ENCODE measurements at places on chromosomes 4 and X.

GRCh38 chrX:139202742-139203420 lies 327.7 kb upstream of the F9 start:
- DNase-seq = peak; percentile 10

GRCh38 chrX:67346667-67347066 lies 197.2 kb upstream of the AR start:
- DNase-seq = no peak

- DNase-seq = no peak
Observed at GRCh38 chr4:162684998-162685397, 481.7 kb downstream of the NAF1 start.

DNA sequence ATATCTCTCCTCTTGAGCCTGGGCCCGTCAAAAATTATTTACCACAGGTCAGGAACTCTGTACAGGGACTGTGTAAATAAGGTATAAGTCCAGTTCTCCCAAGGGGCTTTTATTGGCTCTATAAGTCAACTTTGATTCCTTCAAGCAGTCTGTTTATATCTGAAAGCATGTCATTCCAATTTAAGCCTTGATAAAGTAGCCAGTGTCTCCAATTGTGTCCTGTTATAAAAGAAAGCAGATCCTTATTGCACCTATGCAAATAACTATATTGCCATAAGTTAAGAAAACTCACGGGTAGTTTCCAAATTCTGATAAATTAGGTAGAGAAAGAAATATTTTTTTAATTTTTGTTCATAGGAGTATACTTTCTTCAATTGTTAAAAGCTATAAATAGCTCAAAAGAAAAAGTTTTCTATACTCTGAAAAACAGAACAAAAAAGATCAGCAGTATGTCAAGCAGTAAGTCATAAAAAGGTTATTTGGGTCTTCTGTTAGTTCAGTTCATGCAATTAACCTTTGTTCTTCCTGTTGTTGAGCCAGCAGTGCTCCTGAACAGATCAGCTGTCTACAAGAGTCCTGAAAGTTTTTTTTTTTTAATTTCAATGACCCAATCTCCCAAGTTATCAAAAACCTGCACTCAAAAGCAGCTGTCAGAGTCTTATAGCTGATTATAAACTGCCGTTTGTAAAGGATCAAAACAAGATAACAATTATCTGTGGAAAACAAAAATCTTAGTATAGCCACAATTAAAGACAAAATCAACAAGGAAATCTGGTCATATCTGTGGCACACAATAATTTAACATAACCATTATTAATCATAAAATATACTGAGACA lies 178.4 kb upstream of the GALNT7 start:
- no peak for DNase-seq

GRCh38 chr4:181528570-181529184 lies 714.5 kb upstream of the TENM3 start:
- peak; percentile 37 for DNase-seq

- no peak for DNase-seq
Observed at GRCh38 chrX:13077168-13077567, 32.7 kb upstream of the FAM9C start.

- no peak for DNase-seq
Observed at GRCh38 chr4:108941904-108942430, 179.1 kb upstream of the ETNPPL start.

DNA sequence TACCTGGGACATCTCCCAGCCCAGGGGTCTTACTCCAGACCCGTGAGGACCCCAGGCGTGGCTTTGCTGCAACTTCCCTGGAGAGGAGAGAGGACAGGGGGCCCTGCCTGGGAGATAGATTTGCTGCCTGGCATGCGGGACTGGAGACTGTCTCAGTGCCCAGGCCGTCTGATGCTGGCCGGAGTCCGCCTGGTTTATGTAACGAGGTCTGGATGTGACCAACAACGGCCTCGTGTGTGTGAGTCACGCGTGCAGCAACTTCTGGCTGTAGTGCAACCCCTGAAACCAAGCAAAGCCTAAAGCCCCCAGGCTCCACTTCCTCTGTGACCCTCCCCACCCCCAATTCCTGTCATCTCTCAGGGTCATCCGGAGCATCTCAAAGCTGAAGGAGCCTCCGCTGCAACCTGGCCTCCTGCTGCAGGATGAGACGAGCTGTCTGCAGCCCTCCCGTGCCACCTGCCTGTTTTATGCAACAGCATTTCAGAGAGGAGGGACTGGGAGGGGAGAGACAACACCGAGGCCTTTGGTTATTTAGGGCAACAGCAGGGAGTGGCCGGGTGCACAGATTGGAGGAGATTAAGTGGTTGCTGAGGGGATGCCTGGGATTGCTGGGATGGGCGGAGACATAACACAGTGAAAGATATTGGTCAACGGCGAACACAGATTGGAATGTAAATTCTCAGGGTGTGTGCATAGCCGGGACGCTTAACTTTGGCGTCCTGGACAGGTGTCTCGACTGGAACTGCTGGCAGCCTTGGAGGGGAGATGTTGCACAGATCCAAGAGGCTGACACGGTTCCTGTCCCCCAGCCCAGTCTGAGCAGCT lies 16.0 kb downstream of the XG start:
- peak; percentile 50 for DNase-seq

DNA sequence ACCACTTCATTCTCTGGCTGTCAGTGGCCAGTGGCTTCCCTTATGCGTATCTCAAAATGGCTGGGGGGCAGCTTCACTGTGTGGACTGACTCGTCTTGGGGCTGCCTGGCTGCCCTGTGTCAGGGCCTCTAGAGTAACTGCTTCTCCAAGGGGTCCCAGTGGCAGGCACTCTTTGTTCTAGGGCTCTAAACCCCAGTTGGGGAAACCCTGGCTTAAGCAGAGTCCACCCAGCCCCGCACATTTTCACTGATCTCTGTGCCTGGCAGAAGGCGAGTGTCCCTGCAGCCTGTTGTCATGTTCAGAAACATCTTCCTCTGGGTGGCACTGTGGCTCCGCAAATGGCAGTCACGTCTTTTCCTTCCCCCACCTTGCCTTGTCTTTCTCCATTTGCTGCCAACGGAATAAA lies 59.7 kb downstream of the NBDY start:
- DNase-seq = no peak

DNA sequence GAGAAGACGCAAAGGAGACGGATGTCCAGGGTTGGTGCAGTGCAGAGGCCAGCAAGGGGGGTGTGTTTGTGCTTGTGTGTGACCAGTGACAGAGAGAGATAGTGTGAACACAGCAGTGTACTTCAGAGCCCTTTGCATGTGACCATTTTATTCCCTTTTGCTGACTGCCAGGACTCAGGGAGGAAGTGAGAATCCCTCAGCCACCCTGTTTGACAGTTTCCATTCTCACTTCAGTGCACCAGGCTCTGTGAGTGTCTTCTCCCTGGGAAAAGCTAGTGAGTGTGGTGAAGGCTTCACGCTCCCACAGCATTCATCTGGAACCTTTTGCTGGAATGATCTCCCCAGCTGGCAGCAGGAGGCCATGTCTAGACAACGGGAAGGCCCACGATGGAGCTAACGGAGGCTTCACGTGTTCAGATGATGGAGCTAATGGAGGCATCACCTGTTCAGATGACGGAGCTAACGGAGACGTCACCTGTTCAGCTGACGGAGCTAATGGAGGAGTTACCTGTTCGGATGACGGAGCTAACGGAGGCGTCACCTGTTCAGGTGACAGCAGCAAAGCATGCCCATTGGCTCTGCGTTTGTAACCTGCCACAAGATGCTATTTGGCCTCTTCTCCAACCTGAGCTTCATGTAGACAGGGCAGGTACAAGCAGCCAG lies 195.4 kb downstream of the AFAP1 start:
- no peak for DNase-seq

- DNase-seq = no peak
Observed at GRCh38 chrX:55758033-55758432, 40.5 kb downstream of the RRAGB start.

DNA sequence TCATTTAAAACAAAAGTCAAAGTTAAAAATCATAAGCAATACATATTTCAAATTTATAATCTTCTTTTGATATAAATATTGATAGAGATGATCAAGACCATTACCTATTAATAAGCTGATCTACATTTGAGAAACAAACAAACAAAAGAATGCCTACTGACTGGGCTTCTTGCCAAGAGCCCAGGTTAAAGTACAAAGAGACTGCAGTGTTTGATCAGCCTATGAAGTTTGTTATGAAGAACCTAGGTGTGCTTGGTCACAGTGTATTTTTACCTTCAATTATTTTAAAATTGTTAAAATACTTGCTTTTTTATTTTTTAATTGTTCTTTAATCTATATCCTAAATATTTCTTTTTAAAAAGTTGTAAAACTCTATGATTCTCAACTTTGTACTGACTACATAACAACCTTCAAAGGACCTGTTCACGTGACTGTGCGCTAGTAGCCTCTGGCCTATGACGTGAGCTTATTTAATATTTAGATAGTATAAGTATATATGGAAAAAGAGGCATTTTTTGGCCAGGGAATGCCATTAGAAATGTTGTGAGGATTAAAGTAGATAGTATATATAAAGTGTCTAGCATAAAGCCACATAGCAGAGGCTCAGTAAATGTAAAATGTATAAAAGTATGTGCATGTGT lies 11.4 kb upstream of the SLC39A8 start:
- no peak for DNase-seq

DNA sequence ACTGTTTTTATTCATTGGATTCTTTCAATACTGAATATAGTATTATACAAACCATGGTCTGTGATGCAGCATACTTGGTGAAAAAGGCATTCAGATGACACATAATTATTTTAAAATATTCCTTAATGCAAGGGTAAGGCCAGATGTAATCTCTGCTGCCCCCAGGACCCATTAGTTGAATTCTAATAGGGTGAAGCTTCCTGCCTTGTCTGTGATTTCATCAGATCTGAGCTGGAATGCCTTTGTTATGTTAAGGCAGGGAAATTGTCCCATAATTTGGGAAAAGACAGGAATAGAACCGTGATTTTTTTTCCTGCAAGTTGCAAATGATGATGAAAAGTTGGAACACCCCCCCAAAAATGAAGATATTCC lies 26.1 kb downstream of the ZRSR2 start:
- DNase-seq = no peak

- no peak for DNase-seq
Observed at GRCh38 chrX:120719622-120720021, 89.8 kb upstream of the C1GALT1C1 start.

DNA sequence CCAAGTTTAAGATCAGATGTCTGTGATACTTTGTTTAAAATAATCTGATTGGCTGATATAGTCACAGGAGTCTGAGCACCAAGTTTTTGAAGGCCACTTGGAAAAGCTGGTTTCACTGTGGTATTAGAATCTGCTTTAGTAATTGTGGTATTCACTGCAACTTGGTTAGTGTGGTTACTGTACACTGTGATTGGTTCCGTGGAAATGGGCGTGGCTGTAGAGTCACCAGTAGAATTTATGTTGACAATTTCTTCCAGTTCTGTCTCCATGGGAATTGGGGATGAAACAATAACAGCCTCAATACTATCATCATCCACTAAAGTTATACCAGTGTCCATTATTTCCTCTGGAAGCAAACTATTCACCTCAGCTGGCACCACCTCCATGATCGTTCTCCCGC lies 26.2 kb downstream of the LIN54 start:
- no peak for DNase-seq

DNA sequence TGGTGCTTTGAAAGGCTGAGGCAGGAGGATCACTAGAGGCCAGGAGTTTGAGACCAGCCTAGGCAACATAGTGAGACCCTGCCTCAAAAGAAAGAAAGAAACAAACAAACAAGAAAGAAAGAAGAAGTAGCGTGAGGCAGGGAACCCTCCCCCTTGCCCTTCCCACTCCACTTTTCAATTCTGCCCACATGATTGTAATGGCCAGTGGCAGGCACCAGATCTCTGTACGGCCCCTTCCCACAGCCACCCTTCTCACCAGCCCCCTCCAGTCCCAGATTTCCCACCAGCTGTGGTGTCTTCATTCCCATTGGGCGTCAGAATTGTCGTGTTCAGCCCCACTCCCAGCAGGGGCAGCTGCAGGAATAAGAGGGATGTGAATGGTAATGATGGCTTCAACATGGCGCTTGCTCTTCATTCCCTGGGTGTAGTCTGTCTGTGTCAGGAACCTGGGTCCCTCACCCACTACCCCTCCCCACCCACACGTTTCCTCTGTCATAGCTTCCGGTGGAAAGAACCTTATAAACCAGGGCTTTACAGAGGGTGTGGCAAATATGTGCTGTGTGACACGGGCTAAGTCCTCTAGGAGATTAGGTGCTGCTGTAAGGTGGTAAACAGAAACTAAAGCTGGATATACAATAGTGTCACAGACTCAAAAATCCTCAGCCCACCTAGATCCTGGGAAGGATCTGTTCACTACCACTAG lies at the start of gene IL2RG:
TSS of gene IL2RG (minus strand) at position 437 of the 703 bp plus-strand sequence. CDS start at position 399, 38 bp downstream.
- no peak for DNase-seq

GRCh38 chr4:9924750-9925149 lies 96.5 kb downstream of the SLC2A9 start:
- no peak for DNase-seq

GRCh38 chr4:55518442-55518841 lies 28.3 kb downstream of the CLOCK start:
- DNase-seq = no peak

- no peak for DNase-seq
Observed at GRCh38 chr4:76984127-76984526, 34.6 kb downstream of the SEPTIN11 start.

- no peak for DNase-seq
Observed at GRCh38 chr4:138899999-138900398, 115.6 kb upstream of the NOCT start.

GRCh38 chr4:7624396-7624980 lies 189.8 kb upstream of the PSAPL1 start:
- no peak for DNase-seq

DNA sequence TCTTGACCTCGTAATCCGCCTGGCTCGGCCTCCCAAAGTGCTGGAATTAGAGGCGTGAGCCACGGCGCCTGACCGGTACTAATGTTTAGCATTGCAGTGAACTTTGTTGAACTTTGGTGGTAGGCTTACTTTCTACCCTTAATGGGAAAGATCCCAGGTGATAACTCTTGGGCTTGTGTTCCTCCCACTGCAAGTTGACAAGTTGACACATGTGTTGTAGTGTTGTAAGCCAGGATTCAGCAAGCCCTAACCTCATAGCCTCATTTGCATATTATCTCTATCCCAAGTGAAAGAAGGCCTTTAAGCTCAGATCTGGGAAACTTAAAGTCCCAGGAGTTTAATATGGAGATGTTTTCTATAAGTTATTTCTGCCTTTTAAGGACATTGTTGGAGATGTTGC lies 80.0 kb upstream of the CLCN4 start:
- no peak for DNase-seq

GRCh38 chr4:83205760-83206159 lies 78.8 kb downstream of the COQ2 start:
- no peak for DNase-seq

DNA sequence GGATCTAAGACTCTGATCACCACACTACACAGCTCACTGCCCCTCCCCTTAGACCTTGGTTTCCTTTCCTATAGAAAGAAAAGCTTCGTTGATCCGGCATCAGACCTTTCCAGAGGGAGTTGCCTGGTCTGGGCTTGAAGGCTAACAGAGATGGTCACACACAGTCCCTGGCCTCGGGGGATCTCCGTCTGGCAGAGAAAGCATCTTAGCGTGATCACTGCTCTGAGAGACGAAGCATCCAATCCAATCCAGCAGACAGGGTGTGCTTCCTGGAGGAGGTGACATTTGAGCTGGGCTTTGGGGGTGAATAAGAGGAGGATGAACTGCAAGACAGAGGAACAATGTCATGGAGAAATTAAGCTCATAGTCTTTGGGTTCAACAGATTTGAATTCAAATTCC lies 49.5 kb downstream of the HTRA3 start:
- DNase-seq = no peak

- no peak for DNase-seq
Observed at GRCh38 chr4:53089936-53090729, 228.0 kb downstream of the RASL11B start.

Data from left ventricle myocardium inferior (tissue), 1 donor.